Left ventricle myocardium superior (tissue), 1 donor: ENCODE measurements at places on chromosomes 12 and 14. TPM values are rescaled to one million over a fixed set of nuclear protein-coding genes. Genes with fewer than 3 reads are reported as not detected.

Gene GALNT6
- 0.77 TPM for total RNA-seq

Gene KERA
- total RNA-seq: not detected

Gene STAC3
- 1.4 TPM for total RNA-seq

Gene CPNE6
- not detected for total RNA-seq

Gene TAS2R46
- 0.27 TPM for total RNA-seq

Gene GUCY2C
- total RNA-seq: not detected

Gene SNX6
- total RNA-seq: 61.0 TPM

Gene TAS2R9
- total RNA-seq: not detected

Gene VRTN
- total RNA-seq: not detected
